ENCODE measurements at places on chromosomes 7 and 10.

DNA sequence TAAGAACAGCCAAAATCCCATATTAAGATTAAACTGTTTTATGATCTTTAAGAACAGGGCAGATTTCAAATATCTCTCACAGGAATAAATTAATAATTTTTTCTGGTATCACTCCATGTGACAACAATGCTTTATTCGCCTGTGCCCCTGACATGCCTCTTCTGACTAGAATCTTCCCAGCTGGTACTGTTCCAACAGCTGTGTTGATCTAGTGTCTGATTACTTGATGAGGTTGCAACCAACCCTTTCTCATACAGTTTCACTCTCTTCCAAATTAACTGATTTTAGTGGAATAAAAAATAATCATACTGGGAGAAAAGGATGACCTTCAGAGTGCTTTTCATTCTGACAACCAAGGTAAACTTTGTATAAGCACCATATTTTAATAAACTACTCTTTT is 151.9 kb downstream of the CHRM2 start:
- DNase-seq = no peak

GRCh38 chr10:8511026-8511425 is 456.5 kb downstream of the GATA3 start:
- no peak for DNase-seq

DNA sequence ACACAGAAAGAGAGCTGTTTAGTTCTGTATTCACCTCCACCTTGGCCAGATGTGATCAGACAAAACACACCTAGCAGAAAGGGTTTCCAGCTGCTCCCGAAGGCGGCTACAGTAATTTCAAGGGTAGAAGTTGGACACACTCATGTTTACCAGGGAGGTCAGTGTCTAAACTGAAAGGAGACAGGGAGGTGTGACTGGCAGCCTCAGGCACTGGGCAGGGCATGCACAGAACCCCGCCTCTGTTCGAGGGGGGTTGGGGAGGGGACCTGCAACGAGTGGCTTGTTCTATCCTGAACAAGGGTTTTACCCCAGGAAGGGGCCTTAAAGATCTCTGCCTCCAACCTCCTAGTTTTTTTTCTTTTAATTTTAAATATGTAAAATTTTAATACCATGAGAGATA is 49.6 kb downstream of the BPGM start:
- no peak for DNase-seq

- DNase-seq = no peak
Measured at GRCh38 chr7:122743211-122743610, 40.5 kb upstream of the RNF148 start.

- no peak for DNase-seq
Measured at GRCh38 chr7:29237489-29237888, 42.9 kb downstream of the CHN2 start.

- DNase-seq = no peak
Measured at GRCh38 chr10:297567-297966, 162.3 kb downstream of the ZMYND11 start.

DNA sequence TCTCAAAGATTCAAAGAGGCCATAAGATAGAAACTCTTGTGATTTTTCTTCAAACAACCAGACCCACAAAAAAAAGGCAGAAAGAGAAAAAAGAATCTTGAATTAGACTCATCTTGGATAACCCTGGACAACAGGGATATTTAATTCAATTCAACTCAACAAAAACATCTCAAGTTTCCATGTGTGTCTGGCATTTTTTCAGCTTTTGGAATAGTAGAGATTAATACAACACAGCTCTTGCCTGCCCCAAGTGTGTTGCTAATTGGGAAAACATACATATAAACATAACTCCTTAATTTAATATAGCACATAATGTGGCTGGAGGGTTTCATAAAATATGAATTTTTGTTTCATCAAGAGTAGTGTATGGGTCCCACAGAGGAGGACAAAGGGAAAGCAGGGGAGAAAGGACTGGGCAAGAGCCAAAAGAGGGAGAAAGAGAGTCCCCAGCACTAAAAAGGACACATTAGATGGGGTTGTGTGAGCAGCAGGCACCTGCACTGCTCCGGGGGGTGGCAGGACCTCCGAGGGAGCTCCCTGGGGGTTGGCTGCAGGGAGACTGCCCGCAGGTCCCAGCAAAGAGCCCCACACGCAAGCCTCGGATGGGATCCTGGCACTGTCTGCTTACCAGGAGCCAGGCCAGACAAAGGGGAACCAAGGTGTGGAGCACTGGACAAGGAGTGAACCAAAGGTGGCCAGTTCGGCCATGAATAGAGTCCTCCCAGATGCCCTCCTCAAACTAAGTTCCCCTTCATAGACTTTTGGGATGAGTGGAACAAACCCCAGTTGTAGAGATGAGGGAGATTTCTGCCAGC is 65.6 kb upstream of the TMEM72 start:
- DNase-seq = no peak

- DNase-seq = no peak
Measured at GRCh38 chr10:30346131-30346530, 2.9 kb downstream of the MTPAP start.

DNA sequence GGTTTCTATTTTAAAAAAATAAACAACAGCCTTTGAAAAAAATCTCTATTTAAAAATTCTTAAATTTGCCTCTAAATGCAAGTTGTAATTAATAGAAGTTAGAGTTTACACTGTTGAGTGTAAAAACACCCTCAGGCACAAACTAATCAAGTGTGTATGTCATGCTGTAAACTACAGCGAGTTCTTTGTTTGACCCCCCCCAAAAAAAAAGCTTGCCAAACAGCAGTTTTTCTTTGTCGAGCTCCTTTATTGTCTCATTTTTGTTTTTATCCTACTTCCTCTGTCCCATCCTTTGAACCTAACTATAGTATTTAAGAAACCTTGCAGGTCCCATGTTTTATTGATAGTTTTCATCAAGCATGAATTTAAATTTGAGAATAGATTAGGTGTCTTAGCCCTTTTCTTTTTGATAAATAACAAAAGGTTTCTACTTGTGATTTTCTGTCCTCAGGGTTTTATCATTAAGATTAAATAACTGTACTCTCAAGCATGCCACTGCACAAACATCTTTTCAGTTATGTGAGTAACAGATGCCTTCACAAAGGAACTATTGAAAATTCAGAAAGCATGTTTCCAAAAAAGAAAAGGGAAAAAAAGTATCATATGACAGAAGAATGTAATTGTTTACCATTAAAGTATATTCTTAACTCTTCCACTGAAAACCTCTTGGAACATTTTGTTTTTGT is 176.0 kb downstream of the ARID5B start:
- DNase-seq = no peak

DNA sequence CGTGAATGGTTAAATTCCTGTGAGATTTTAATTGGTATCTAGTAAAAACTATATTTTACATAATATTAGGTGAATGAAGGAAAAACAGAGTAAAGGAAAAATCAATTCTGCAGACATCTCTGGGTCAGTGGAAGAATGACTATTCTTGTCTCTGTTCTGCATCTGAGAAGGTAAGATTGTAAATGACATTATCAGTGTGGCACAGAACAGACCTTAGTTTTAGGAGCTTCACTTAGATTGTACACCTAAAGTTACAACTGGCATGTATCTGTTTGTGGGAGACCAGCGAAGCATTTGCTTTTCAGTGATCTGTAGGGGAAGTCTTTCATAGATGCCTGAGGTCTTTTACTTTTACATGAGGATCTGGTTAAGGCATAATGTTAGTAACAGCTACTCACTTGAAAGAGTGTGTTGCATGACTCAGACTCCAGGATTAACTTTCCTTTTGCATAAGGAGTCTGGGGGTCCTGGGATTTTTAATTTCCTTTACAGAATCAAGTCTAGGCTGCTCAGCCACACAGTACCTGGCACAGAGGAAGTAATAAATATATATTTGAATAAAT is 56.2 kb downstream of the JMJD1C start:
- DNase-seq = no peak

DNA sequence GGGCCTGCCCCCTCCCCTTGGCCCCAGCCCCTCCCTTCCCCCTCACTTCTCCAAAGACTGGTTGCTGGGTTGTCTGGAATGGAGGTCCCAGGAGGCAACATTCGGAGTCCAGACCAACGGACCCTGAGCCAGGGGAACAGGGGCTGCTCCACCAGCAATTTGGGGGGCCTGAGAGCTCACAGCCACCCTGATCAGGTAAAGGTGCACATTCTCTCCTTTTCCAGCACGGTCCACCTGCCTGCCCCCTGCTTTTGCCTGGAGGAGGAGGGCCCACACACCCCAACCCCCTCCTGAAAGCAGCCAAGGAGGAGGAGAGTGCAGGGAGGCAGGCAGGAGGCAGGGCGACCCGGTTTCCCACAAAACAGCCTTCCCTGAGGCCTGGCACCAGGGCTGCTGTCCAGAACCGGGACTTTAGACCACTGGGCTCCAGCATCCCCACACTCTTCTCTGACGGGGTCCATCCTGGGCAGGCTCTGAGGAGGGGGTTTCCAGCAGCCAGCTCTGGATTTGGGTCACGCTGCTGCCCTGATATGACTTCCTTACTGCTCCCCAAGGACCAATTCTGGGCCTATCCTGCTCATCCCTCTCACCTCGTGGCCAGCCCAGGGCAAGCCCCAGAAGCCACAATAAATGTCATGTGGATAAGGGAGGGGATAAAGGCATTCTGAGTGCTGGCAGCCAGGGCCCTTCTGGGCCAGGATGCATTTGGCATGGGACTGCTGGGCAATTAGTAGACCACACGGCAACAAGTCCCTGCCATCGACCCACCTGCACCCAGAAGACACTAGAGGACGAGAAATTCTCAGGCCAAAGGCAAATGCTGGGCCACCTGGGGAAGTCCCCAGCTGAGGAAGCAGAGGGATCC is 1.1 kb upstream of the CAMK2B start:
- DNase-seq = no peak

DNA sequence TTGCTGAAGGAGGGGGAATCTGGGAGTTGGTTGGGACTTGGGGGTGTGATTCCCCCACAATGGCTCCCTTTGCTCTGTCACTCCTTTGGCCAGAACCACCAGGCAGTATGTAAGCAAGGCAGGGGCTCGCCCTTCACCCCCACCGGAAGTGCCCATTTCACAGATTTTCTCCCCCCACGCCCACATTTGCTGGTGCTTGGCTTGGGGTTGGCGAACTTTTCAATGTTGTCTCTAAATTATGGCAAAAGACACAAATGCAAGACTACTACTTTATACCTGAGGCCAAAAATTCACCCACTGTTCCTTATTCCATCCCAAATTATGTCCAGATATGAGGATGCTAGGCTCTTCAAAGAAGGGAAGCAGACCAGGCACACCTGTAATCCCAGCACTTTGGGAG is 24.5 kb downstream of the RBAK start:
- no peak for DNase-seq

GRCh38 chr10:97718659-97719142 is 5.2 kb downstream of the MARVELD1 start:
- no peak for DNase-seq

DNA sequence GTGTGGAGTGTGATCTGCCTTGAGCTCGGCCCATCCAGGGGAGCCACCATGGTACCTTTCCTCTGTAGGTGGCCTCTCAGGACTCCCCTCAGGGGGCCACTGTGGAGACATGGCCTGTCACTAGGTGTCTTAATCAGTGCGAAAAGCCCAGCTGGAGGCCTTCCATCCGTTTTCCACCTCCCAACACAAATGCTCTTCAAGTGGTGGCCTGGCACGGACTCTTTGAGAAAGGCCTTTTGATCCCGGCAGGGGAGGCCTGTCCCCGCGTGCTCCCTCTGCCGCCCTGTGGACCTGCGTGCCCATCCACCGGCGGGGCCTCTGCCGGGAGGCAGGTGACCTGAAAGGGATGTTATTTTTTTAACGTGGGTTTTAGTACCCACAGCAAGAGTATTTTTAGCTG is 149.5 kb downstream of the RGS10 start:
- DNase-seq = no peak

DNA sequence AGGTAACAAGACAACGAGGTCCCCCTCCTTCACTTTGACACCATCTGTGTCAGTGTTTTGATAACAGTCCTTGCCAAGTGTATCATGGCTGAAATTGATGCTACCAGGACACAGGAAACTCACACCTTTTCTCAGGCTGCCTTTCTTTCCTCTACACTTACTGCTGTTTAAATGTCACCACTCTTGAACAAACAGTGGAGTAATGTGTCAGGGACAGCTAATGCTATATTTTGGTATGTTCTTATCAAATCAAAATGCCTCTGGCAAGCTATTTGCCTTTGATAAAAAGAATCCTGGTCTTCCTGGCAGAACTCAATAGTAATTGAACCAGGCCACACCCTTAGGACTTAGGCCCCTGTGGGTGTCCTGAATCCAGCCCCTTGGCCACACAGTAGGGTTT is 692.9 kb downstream of the LRMDA start:
- no peak for DNase-seq

DNA sequence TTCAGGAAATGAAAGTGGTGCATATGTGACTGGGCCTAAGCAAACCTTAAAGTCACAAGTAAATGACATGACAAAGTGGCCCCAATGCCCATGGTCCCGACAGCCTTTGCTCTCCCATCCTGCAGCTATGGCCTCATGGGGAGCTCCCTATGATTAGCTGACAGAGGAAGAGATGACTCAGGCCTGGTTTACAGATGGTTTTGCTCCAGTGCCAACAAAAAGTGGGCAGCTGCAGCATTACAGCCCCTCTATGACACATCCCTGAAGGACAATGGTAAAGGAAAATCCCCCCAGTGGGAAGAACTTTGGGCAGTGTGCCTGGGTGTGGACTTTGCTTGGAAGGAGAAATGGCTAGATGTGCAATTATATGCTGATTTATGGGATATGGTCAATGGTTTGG is 105.1 kb upstream of the ADCY1 start:
- DNase-seq = no peak

Measured in natural killer cell treated with Interleukin-12 subunit alpha and Interleukin-12 subunit beta and Interleukin-15 and Interleukin-18, amount 100 ng/mL, for 72 hours (primary cell).